ENCODE measurements at places on chromosomes 6 and 20.

- no peak for DNase-seq
Observed at GRCh38 chr6:134797400-134798113, 152.3 kb downstream of the ALDH8A1 start.

DNA sequence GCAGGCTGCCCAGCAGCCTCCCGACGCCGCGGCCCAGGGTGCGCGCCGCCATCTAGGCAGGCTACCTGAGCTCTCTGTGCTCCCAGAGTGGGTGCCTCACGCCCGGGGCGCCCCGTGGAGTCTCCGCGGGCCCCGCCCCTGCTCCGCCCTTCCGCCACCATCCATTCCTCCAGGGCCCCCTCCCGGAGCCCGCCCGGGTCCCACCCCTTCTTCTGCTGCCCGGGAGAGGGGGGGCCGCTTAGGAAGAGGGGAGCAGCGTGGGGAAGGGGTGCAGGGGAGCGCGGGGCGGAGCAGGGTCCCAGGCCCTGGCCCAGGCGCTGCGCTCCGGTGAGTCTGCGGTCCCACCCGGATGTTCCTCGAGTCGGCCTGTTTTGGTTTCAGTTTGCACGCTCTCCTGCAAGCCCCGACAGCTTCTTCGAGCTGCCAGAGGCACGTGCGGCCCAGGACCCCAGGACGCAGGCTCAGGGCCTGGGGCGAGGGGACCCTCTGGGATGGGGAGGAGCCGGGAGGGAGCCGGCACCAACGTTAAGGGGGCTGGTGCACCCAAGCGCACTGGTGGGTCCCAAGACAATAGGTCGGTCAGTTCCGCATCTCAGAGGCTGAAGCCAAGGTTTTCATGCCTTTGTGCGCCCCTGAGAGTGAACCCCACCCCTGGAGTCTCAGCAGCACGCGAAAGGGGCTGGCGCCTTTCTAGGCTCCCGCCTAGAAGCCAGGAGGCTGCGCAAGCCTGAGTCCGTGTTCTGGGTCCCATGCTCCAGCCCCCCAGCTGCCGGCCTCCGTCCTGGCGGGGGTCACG is at the start of gene ACSS1:
ACSS1 (minus strand) TSS at position 89 of the 796 bp plus-strand sequence; CDS start at position 52, 37 bp downstream.
- no peak for DNase-seq

DNA sequence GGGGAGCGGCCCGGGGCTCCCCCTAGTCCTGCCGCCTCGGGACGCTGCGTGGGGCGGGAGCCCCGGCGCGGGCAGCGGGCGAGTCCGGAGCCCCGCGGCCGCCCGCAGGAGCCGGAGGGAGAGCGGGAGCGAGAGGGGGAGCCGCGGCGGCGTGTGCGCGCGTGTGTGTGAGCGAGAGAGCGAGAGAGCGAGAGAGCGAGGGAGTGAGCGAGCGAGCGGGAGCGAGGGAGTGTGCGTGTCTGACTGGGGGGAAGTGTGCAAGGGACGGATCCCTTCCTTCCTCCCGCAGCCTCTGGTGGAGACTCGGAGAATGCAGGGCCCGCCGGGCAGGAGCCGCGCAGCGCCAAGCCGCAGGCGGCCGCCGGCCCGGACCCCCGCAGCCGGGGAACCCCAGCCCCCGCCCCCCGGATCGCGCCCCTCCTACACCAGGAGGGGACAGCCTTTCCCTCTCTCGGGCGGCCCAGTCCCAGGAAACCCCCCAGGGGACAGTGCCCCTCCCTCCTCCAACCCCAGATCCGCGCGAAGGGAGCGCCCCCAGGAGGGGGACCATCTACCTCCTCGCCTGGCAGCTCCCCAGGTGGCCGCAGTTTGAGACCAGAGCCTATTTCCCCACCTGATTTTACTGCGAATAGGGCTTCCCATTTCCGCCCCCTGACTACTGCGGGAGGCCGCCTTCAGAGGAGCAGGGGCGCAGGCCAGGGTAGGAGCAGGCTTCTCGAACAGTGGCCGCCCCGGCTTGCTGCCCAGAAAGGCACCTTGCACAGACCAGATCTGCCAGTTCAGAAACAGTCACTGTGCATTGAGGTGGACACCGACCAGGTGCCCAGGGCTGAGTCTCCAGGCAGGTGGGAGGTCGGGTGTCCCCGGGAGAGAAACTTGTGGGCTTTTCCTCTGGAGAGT is at the start of gene CDH22:
CDH22 (minus strand) TSS at position 241 of the 900 bp plus-strand sequence. CDS start 57,204 bp downstream, outside the sequence.
- DNase-seq = peak; percentile 96

DNA sequence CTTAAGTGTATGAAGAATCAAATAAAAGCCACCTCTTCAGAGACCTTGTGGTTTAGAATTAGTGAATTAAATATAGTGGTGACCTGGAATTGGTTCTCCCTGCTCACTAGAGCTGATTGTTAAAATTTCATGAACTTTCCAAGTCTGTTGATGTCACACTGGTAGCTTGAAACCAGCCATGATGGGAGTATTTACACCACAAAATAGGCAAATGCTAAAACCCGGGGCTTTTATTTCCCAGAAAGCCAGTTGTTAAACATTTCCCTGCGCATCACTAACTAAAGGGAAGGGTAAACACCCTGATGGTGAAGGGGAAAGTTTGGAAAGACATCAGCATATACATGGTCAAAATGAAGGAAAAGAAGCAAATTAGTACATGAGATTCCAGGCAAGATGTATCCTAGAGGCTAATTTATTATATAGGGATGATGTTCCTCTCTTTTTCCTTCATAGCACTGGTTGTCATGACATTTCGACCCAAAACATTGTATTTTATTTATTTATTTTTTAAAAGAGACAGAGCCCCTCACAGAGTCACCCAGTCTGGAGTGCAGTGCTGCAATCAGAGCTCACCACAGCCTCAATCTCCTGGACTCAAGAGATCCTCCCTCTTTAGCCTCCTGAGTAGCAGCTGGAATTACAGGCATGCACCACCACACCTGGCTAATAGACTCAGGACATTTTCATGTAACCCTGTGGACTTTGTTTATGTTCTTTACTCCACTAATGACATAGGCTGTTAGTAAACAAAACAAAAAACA is 123.2 kb downstream of the RIN2 start:
- DNase-seq = no peak

- peak; percentile 88 for DNase-seq
Observed at GRCh38 chr20:431012-431904, 23.2 kb downstream of the RBCK1 start.

DNA sequence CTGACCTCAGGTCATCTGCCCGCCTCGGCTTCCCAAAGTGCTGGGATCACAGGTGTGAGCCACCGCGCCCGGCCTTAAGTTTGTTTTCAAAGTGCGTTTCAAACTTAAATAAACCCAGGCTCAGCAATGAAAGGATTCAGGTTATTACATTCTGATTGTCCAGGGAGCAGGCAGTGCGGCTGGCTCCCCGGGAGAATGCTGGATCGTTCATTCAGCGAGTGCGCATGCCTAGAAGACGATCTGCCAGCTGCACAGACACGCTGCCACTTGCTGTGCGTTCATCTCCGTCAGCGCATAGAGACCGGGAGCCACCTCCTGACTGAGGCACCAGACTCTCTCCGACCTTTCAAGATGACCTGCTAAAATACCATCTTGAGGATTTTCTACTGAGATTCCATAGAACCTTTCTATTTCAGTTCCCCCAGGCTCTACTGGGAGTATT is 163.9 kb upstream of the ZNF217 start:
- peak; percentile 93 for DNase-seq

DNA sequence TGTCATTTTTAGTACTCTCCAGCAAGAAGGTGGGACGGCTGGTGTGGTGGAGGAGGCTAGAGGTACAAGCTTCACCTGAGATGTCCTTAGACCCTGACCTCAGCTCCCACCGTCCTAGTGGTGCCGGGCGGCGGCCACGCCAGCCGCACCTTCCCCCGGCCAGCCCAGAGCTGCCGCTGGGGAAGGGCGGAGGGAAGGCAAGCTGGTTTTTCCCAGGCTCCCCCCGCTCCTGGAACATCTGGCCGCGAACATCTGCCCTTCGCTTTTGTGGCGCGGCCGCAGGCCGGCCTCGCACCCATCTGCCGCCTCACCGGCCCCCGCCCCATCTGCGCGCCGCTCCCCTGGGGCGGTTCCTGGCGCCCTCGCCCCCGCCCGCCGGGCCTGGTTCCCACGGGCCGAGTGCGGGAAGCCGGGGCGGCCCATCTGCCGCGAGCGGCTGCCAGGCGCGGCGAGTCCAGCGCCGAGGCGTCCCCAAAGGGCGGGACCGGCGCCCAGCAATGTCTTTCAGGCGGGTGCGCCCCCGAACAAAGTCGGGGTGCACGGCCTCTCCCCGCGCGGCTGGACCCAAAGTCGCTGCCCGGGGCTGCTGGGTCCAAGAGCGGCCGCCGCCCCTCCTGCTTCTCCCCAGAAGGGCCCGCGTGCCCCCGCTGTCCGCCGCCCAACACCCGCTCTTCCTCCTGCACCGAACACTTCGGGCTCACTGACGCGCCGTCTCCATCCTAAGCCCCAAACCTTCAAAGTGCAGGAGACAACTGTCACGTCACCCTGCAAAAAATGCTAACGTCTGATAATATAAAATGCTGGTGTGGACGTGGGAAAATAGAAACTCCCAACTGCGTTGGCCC is 17.3 kb upstream of the ID1 start:
- peak; percentile 61 for DNase-seq
